ENCODE measurements at places on chromosomes 4 and X.

DNA sequence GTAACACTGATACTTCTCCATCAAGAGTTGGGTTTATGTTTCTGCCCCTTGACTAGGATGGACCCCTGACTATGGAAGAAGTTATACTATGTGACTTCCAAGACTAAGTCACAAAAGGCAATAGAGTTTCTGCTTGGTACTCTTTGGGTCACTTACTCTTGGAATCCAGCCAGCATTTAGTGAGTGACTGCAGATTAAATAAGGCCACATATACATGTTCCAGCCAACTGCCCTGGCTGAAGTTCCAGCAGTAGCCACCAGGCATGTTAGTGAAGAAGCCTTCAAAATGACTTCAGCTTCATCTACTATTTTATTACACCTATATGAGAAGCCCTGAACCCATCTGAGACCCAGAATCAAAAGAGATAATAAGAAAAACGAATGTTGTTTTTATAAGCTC lies 524.0 kb downstream of the DMD start:
- no peak for DNase-seq

DNA sequence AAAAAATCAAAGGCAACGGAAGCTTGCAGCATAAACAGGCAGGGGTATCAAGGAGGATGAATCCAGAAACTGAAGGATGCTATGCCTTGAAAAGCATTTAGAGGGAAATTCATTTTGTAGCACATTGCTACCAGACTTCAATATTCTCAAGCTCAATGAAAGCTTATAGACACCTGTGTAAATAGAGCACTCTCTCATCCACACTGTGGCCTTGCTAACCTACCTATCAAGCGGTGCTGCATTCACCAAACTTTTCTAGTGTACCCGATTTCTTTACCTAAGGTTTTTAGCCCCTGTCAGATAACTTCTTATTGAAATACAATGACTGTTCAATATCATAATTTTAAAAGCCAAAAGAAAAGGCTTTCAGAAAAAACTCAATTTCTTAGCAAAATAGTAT lies 20.2 kb upstream of the HSD17B13 start:
- no peak for DNase-seq

GRCh38 chr4:98663226-98664006 lies 5.0 kb upstream of the TSPAN5 start:
- no peak for DNase-seq

GRCh38 chr4:106930522-106930921 lies 105.6 kb downstream of the DKK2 start:
- DNase-seq, result no peak

- no peak for DNase-seq
These were observed 40.9 kb upstream of the EOLA2 start for GRCh38 chrX:149979126-149979644.

- DNase-seq, result no peak
These were observed 418.0 kb downstream of the SH2D1A start for GRCh38 chrX:124764354-124764753.

GRCh38 chr4:82984459-82984858 lies 26.2 kb downstream of the LIN54 start:
- no peak for DNase-seq

All from HuH-7 (cell line).